Stimulated activated CD8-positive, alpha-beta memory T cell treated with anti-CD3 and anti-CD28 coated beads, Interleukin-7, amount 100 ng/mL, for 24 hours (primary cell): ENCODE measurements at places on chromosomes 11 and 22.

GRCh38 chr11:133149698-133150097, 382.6 kb downstream of the OPCML start:
- no peak for DNase-seq

GRCh38 chr11:124763156-124763947, 1.3 kb upstream of the ESAM start:
- peak; percentile 73 for DNase-seq

GRCh38 chr22:46422896-46423295, 87.4 kb downstream of the TRMU start:
- DNase-seq: no peak

GRCh38 chr11:118614511-118614910, 7.1 kb downstream of the PHLDB1 start:
- DNase-seq: no peak

GRCh38 chr11:39434466-39434865, 2025.0 kb downstream of the LRRC4C start:
- no peak for DNase-seq

DNA sequence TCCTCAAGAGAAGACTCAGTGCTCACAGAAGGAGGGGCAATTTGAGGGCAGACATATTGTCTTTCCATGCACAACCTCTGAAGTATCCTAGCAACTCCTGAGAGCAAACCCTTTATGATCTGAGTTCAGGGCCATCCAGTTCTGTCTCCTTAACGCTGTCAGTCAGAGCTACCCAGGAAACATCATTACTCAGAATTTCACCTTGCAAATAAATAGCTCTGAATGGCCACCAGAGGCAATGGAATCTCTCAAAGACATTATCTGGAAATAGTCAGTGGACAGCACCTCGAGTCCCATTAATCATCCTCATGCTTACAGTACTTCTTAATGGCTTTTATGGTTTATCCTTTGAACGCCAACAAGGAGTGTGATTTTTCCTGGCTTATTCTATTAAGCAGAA, 656.1 kb downstream of the OPCML start:
- DNase-seq: no peak

- DNase-seq: no peak
Measured at GRCh38 chr11:61913699-61914395, 3.5 kb downstream of the RAB3IL1 start.

- DNase-seq: no peak
Measured at GRCh38 chr11:74460481-74461154, 6.7 kb downstream of the KCNE3 start.

GRCh38 chr11:108929241-108929640, 264.4 kb downstream of the DDX10 start:
- DNase-seq: no peak

DNA sequence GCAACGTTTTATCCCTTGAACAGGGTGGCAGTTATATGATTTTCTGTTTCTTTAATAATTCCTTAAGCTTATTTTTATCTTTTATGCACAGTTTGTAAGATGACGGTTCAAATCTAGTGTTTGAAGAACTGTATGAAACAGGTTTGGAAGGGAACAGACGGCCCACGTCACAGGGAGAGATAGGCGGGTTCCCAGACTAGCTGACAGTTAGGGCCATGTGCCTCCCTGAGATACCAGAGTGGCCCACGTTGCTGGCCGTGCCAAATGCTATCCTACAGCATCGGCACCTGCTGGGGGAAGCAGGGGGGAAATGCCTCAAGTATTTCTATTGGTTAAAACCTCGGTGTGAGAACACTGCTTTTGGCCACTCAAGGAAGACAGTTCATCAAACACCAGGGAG, 50.2 kb upstream of the BID start:
- DNase-seq: no peak

DNA sequence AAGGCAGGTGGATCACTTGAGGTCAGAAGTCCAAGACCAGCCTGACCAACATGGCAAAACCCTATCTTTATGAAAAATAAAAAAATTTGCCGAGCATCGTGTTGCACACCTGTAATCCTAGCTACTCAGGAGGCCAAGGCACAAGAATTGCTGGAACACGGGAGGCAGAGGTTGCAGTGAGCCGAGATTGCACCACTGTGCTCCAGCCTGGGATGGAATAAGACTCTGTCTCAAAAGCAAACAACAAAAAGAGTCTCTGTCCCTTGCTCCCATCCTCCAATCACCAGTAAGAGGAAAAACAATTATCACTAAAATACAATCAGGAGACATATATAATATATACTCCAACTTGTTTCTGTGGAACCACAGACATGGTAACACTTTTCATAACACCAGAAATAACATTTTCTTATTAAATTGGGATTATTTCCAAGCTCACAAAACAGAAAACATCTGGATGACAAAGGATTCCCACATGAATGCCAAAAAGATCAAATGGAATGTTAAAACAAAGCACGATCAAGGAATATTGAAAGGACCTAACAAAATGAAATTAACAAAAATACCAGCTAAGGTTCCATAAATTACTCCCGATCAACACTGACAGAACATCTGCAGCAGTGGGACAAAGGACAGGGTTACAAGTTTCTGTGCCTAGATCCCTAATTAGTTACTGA, 15.2 kb downstream of the FCHSD2 start:
- DNase-seq: no peak

- no peak for DNase-seq
Measured at GRCh38 chr11:115548878-115549528, 44.8 kb upstream of the CADM1 start.

- DNase-seq: no peak
Measured at GRCh38 chr11:119188887-119189286, 3.6 kb downstream of the NHERF4 start.

- DNase-seq: no peak
Measured at GRCh38 chr22:20099099-20099711, 16.7 kb upstream of the RANBP1 start.

DNA sequence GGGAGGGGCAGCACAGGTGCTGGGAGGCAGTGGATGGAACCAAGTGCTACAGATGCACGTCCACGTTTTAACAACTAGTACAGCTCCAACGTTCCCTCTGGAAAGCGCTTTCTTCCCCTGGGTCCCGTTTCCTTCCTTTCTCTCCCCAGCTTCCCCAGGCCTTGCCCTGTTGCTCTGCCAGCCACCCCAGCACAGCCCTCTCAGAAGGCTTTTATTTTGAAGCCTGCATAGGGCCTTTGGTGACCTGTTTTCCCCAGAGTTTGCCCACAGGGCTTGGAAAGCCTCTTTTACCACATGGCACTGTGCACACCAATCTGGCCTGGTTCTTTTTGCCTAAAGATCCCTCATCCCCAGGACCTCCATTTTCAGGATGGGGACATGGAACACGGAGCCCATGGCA, 13.9 kb upstream of the NCF4 start:
- DNase-seq: no peak

DNA sequence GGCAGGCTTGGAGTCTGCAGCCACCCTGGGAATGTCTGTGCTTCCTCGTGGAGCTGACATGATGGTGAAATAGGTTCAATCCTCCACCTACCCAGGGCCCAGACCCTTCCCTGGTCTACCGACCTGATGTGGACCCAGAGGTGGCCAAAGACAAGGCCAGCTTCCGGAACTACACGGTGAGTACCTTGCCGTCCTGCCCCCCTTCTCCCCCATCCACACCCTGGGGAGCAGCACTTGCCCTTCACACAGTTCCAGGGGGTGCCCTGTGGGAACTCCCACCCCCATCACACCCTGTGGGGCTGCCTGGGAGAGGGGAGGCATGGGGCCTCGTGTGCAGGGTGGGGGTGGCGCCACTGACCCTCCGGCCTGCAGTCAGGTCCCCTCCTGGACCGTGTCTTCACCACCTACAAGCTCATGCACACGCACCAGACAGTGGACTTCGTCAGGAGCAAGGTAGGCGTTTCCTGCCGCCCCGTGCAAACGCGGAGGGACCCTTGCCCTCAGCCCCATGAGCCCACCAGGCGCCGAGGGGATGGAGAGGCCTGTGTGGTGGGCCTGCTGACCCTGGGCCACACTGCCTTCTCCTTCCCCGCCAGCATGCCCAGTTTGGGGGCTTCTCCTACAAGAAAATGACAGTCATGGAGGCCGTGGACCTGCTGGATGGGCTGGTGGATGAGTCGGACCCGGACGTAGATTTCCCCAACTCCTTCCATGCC, 789 bp downstream of the MIOX start:
- no peak for DNase-seq

- no peak for DNase-seq
Measured at GRCh38 chr11:121450401-121450800, 1.7 kb upstream of the SORL1 start.

DNA sequence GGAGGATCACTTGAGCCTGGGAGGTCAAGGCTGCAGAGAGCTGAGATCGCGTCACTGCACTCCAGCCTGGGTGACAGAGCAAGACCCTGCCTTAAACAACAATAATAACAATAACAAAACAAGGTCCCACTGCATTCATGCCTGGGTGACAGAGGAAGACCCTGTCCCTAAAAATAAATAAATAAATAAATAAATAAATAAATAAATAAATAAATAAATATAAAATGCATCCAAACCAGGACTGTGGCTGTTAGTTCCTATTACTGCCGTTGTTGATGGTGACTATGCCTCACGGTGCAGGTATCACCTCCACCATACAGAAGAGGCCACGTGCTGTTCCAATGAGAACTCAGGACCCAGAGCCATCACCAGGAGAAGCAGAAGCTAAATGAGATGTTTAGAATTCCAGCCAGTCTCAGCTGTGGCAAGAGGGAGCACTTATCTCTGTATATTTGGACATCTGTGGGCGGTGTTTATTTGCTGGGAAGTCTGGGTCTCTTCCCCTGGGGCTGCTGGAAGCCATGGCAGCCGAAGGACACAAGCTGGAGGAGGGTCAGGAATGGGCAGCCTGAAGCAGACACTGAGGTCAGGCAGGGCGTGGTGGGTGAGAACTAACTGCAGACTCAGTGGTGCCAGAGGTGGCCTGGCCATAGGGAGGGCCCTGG, 21.6 kb downstream of the C11orf86 start:
- DNase-seq: no peak

GRCh38 chr22:47517062-47517461, 754.6 kb downstream of the TBC1D22A start:
- no peak for DNase-seq

GRCh38 chr11:26753723-26754504, 32.1 kb upstream of the SLC5A12 start:
- DNase-seq: no peak

DNA sequence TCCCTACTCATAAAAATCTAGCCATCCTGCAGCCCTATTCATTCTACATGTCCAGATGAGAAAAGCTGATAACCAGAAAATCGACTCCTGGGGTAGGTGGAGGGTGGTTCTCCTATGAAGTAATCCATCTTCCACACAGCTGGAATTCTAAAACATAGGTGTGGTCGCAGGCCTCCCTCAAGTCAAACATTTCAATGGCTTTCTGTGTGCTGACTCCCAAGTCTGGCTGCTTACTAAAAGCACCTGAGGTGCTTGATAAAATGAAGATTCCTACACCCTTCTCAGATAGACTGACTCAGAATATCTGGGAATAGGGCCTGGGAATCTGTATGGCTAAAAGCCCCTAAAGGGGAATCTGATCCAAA, 26.1 kb downstream of the IRAG1 start:
- no peak for DNase-seq
